ENCODE measurements at places on chromosomes 3 and 15.

GRCh38 chr3:156795890-156796481 lies 30.2 kb upstream of the LEKR1 start:
- DNase-seq = no peak

DNA sequence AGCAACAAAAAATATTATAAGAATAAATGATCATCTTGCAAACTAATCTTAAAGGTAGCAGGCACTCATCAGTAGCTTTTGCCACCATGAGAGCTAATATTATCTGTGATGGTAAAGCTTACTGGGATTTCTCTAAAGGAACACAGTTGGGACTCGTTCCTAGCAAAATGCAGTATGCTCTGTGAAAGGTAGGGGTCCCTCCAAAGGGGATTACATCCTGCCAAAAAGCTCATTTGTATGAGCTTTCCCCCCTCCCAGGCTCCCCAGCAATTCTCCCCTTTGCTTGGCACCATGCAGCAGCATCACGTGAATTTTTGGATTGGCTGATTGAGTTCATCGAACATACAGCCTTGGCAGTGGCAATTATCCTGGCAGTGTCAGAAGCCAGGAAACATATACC lies 361.0 kb upstream of the PLSCR5 start:
- no peak for DNase-seq

- no peak for DNase-seq
These were observed 39.8 kb downstream of the IDH2 start for GRCh38 chr15:90062462-90062932.

GRCh38 chr3:131988209-131988608 lies 46.6 kb downstream of the CPNE4 start:
- DNase-seq = no peak

GRCh38 chr3:161409069-161409468 lies 37.8 kb upstream of the SPTSSB start:
- no peak for DNase-seq

DNA sequence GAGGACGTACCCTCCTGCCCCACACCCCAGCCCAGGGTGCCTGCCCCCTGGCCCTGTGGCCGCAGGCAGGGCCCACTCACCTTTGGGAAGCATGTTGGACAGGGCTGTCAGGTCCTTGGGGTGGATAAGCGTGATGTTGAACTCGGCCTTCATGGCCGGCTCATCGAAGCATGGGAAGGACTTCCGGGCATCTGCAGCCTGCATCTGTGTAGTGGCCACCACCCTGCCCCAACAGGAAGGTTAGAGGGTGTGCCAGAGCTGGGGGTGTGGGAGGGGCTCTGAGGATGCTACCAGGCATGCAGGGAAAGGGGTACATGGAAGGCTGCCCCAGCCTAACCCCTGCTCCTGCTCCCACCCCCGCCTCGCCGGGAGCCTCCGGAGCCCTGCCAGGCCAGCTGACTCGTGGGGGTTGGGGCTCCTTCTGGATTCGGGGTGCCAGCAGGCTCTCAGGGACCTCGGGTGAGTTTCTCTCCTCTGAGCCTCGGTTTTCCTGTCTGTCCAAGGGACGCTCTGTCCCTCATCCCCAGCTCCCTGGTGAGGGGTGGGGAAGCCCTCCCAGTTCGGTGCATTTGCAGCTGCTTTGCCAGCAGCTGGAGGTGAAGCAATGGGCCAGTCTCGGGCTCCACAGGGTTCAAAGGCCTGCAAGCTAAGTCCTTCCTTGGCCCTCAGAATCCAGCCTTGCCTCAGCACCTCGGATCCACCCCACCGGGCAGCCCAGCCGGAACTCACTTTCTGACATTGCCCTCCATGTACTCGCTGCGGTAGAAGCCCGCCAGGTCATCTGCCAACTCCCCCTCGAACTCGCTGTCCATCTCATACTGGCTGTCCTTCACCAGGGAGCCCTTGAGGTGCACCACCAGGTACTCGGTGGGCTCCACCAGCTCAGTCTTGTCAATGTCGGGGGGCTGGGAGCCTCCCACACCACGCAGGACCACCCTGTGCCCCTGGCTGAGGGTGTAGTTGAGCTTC lies 9.1 kb downstream of the ANPEP start:
- no peak for DNase-seq

DNA sequence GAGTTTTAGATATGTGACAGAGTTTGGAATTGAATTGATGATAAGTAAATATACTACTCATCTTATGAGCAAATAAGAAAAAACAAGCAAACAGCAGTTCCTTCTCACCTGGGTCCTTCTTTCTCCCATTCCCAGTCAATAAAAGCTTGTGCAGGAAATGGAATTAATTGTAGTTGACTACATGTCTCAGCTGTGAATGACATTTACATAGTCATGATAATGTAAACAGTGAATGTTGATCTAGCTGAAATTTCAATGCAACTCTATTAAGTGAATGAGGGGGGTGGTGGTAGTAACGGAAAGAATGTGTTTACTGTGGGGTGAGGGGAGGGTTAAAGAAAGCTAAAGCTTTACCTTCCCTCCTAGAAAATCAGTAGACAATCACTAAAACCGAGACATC lies 76.2 kb downstream of the NFKBIZ start:
- DNase-seq = no peak

DNA sequence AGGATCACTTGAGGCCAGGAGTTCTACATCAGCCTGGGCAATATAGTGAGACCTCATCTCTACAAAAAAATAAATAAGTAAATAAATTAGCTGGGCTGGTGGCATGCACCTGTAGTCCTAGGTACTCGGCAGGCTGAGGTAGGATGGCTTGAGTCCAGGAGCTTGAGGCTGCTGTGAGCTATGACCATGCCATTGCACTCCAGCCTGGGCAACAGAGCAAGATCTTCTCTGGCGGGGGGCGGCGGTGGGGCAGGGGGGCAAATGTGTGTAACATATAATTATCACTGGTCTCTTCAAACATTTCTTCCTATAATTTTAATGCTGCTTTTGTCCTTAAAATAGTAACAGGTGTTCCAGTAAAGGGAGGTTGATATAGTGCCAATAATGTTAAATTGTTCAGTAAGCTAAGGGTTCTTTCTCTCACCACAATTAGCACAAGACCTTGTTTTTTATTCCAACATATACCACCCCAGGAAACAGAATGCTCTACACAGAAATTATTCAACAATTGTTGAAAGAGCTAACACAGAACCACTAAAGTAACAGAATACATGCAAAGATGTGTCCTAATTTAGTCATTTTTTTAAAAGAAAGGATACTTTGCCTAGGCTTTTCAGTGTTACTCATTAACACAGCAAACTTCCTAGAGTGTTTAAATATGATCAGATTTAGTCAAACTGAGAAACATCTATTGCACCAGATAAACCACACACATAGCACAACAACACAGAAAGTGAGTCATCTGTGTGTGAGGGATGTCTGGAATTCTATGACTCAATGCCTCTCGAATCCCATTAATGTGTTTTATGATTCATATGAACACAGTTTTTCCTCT lies 29.1 kb downstream of the ANKRD28 start:
- no peak for DNase-seq

DNA sequence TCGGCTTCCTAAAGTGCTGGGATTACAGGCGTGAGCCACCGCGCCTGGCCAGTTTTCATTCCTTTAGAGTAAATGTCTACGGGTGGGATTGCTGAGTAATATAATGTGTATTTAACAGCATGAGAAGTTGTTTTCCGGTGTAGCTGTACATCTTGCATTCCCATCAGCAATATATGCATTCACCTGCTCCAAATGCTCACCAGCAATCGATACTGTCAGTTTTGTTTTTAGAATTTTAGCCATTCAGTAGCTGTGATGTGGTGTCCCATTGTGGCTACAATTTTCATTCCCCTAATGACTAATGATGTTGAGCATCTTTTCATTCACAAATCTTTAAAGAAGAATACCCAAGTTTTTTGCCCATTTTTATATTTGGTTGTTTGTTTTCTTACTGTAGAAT lies 134.8 kb upstream of the RGMA start:
- DNase-seq = no peak

GRCh38 chr3:162677475-162677874 lies 1180.9 kb downstream of the OTOL1 start:
- DNase-seq = no peak

GRCh38 chr15:67968564-67968963 lies 85.6 kb upstream of the PIAS1 start:
- no peak for DNase-seq

GRCh38 chr15:63067976-63068743 lies 25.6 kb downstream of the TPM1 start:
- no peak for DNase-seq

DNA sequence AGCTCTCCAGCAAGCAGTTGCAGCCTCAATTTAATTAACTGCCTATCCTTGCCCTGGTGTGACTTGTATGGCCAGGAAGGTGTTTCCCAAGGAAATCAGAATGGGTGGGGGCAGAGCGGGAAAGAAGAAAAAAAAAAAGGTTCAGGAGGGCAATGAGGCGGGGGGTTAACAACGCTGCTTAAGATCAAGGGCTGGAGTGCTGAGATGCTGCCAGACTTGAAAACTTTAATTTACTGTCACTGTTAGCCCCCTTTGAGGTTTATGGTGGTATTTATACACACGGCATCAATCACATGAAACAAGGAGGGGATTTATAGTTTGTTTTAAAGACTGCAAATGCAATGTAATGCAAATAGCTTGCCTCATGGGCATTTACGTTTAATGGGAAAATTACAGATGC lies 319.4 kb upstream of the NR2F2 start:
- no peak for DNase-seq

DNA sequence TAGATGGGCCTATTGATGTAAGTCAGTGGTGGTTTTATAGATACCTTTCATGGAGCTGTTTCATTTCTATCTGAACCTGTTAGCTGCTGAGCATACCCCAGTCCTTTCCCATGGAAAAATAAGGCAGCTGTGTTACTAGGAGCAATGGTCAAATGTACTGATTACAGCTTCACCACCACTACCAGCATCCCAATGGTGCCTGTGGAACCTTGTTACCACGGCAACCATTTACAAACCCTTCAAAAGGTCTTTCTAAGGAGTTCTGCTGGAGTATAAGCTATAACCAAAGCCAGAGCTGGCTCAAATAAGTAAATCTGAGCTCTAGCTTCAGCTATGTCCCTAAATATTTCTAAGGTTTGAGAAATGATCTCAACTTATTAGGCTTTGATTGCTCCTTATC lies 133.4 kb upstream of the ACP3 start:
- no peak for DNase-seq

- DNase-seq = no peak
These were observed 96.3 kb downstream of the TPRG1 start for GRCh38 chr3:189267981-189268613.

DNA sequence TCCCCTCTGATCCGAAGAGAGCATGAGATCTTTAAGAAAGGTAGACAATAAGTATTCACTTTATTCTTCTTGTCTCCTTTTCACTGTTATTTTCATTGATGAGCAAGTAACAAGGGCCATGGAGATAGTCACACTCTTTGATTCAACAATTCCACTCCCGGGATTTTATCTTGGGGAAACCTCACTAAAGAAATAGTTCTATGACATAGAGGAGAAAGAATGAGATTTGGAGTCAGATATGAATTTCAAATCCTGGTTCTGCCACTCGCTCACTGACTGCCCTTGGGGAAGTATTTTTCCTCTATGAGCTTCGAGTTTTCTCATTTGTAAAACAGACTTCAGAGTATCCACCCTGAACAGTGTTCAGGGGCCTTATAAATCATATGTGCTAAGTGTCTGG lies 514.6 kb downstream of the NLGN1 start:
- DNase-seq = no peak

- no peak for DNase-seq
These were observed 25.8 kb downstream of the ST6GAL1 start for GRCh38 chr3:186955898-186956696.

- no peak for DNase-seq
These were observed 99.1 kb downstream of the FOXP1 start for GRCh38 chr3:71484452-71484851.

DNA sequence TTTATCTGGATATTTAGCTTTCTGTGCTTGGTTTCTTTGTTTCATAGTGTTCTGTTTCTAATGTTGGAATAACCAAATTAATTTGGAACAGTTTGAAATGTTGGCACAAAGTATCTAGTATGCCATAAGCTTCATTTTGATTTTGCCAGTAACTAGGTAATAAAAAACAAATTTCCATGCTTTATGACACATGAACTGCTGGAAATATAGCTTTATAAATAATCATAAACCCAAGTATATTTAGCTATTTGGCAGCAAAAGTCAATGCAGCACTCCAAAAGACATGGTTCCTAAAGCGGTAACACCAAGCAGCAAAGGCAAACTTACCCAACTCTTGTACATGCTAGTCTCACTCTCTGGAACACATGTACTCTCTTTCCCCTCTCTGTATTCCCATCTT lies 106.0 kb upstream of the CCNL1 start:
- no peak for DNase-seq

GRCh38 chr3:112119962-112120836 lies 12.8 kb downstream of the GCSAM start:
- DNase-seq = no peak

- no peak for DNase-seq
These were observed 62.6 kb upstream of the RAB6B start for GRCh38 chr3:133958071-133958805.

DNA sequence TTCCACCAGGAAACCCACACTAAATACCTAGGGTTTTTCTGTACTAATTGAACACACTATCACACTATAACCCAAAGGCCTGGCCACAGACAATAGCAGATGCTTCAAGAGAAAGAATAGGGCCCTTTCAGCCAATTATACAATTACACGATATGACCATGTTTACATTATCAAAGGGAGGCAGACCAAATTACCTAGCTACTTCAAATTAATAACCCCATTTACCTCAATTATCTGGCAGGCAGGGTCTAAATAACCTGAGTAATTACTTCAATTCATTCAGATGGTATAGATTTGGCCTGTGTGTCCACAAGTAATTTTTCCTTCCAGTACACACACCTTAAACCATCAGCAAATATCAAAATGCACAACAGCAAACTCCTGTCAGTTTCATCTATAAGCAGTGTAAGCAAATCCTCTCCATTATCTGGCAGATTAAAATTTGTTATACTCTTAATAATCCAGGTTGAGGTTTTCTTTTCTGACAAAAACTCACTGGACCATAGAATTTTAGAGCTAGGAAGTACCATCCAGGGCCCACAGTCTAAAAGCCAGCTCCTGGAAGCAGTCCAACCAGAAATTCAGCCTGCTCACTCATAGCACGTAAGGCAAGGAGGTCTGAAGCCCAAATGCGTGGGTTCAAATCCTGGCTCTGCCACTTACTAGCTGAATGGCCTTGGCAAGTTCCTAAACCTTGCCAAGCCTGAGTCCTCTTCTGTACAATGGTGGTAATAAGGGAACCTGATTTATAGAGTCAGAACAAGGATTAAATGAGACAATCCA lies 51.8 kb downstream of the RFTN1 start:
- no peak for DNase-seq

DNA sequence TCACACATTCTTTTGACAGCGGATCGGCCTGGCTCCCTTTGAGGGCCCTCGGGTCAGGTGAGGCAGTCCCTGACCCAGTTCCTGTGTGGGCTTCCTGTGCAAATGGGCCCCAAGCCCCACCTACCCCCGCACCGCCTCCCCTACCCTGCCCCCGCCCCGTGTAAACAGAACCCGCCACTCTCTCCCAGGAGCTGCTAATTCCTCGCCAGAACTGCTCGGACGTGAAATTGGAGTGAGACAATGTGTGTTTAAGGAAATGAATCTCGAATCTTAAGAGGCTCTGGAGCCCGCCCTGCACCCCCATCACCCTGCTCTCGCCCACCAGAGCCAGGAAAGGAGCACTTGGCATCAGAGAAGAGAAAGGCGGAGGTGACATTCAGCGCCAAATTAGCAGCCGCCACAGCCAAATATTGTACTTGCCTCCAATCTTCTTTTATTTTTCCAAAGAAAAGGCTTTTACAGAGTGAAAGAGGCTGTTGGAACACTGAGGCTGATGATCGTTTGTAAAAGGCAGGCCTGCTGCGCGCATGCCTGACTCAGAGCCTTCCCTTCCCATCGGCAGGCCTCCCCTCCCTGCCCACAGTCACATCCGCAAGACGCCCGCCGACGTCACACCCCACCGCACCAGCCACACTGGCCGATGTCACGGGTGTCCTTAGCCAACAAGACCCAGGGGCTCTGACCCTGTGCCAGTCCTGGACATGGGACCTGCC lies 53.1 kb downstream of the CACNA2D2 start:
- peak; percentile 78 for DNase-seq
